ENCODE measurements at places on chromosomes 13 and 19.

- no peaks in the 10 kb centered on the region for H3K27me3 ChIP-seq
- no peak for DNase-seq
These were observed 643.6 kb downstream of the PCDH9 start for GRCh38 chr13:66586489-66586888.

GRCh38 chr13:51980908-51981307, 30.3 kb downstream of the ATP7B start:
- no peak for DNase-seq
- peaks cover 29% of the 10 kb centered on the region for H3K4me1 ChIP-seq
- no peaks in the 10 kb centered on the region for H3K27me3 ChIP-seq
- peak overlapping the region; percentile 27 for H3K4me3 ChIP-seq

DNA sequence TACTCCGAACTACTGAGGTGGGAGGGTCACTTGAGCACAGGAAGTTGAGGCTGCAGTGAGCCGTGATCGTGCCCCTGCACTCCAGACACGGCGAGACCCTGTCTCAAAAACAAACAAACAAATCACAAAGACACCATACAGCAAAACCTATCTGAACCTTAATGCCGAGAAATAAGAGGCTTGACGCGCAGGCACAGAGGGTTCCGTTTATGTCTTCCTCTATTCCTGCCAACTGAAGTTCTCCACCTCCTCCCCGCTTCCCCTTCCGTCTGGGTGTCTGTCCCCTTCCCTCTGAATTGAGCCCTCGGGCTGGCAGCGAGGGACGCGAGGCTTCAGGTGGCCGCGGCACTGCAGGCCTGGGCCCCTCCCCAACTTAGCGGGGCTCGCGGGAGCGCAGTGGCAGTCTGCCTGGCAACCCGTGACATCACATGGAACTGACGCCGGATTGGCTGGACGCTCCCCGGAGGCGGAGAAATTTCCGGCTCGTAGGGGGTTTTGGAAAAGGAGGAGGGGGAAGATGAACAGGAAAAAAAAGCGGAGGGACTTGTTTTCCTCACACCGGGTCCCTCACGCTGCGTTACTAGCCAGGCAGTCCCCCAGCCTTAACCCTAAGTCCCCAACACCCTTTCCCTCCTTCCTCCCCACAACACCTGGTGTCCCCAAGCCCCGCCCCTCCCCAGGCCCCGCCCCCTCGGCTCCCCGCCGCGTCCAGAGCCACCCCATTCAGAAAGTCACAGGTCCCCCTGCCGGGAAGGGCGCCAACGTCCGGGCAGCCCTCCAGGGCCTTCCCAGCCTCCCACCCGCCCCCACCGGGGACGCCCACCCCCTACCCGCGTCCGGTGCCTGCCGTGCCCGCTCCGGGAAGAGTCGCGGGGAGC, 1.1 kb upstream of the MYBPC2 start:
- H3K4me1 ChIP-seq, result peaks cover 14% of the 10 kb centered on the region
- H3K27ac ChIP-seq, result peak overlapping the region; percentile 82
- DNase-seq, result no peak
- peaks cover 21% of the 10 kb centered on the region for H3K27me3 ChIP-seq
- peak overlapping the region; percentile 81 for H3K4me3 ChIP-seq

GRCh38 chr19:29598496-29598895, 7.6 kb upstream of the POP4 start:
- no peak overlapping the region for H3K27ac ChIP-seq
- no peak for DNase-seq
- no peaks in the 10 kb centered on the region for H3K4me1 ChIP-seq
- no peaks in the 10 kb centered on the region for H3K36me3 ChIP-seq

- no peak overlapping the region for H3K4me3 ChIP-seq
- H3K4me1 ChIP-seq, result no peaks in the 10 kb centered on the region
- DNase-seq, result no peak
- H3K27ac ChIP-seq, result no peak overlapping the region
These were observed 26.2 kb downstream of the CELF5 start for GRCh38 chr19:3250675-3251074.

DNA sequence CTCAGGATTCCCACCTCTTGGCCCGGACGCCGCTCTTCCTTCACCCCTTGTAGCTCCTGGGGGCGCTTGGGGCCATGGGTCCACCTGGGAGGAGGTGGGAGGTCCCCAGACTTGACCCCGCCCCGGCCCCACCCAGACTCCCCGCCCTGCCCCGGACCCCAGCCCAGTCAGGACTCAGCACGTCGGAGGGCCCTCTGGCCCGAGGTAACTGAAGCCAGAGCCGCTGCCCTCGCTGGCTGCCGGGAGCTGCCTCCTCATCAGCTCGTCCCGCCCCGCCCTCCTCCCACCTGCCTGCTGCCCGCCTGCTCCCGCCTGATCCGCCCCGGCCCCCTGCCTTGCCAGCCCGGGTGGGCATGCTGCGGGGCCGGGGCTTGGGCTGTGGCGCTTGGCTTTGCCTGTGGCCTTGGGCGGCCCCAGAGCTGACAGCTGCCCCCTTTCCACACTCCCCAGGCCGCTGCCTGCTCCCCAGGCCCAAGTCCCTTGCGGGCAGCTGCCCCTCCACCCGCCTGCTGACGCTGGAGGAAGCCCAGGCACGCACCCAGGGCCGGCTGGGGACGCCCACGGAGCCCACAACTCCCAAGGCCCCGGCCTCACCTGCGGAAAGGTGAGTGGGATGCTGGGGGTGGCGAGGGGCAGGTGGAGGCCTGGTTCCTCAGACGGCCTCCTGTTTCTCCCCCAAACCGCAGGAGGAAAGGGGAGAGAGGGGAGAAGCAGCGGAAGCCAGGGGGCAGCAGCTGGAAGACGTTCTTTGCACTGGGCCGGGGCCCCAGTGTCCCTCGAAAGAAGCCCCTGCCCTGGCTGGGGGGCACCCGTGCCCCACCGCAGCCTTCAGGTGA, 9.4 kb downstream of the ARHGAP33 start:
- H3K27me3 ChIP-seq, result no peaks in the 10 kb centered on the region
- no peak overlapping the region for H3K27ac ChIP-seq
- no peak for DNase-seq

DNA sequence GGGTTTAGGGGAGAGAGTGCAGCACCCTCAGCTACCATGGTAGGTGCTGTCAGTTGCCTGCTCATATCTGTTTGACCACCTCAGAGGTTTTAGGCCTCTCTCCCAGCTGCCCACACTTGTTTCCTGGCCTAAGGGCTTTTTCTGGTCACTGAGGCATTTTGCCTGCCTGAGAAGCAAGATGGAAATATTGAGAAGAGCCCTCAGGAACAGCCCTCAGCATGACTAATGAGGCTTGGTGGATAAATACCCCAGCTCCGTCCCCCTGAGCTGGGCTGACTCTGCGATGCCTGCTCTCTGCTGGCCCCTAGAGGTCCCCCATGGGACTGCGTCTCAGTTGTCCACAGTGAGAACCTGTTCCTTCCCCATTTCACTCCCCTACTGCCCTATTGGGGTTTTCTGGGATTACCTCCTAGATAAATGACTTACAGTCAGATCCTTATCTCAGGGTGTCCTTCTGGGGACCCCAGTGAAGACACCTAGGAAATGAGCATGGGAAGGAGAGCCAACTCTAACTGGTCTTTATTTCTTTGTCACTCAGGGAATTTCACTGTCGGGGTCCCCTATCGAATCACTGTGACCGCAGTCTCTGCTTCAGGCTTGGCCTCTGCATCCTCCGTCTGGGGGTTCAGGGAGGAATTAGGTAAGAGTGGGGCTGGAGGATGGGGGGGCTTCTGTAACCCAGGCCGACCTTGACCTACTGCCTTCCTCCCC, 13.3 kb downstream of the PALM3 start:
- H3K4me3 ChIP-seq, result no peak overlapping the region
- H3K27ac ChIP-seq, result no peak overlapping the region
- H3K4me1 ChIP-seq, result no peaks in the 10 kb centered on the region
- DNase-seq, result no peak
